ENCODE measurements at places on chromosomes 12 and 14.

DNA sequence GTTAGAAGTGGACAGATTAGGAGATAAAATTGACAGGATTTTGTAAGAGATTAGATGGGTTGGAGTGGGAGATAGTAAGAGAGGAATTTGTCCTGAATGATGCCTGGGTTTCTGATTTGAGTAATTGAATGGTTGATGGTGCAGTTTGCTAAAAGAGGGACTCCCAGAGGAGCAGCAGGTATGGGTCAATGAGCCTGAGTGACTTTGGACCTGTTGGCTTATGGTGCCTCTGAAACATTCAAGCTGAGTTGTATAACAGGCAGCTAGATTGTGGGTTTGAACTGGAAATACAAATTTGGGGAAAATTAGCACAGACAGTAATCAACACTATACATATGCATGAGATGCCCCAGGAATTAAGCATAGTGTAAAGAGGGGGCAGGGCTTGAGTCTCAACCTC lies 16.7 kb upstream of the SYNDIG1L start:
- DNase-seq: no peak

DNA sequence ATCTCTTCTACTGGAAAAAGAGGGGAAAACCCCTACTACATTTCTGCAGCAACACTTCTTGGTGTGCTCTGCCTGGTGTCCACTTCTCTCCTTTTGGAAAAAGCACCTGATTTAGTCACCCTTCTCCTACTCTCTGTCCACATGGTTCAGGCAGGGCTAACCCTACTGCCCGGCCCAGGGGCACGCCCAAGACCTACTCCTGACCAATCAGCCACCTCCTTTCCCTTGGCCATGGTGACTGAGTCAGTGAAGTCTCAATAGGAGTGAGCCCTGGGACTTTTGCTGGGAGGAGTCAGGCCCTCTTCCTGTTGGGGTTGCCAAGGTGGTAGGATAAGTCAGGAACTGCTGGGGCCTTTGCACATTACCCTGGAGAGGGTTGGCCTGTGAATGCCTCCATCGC lies 52.5 kb upstream of the MYL2 start:
- DNase-seq: no peak

DNA sequence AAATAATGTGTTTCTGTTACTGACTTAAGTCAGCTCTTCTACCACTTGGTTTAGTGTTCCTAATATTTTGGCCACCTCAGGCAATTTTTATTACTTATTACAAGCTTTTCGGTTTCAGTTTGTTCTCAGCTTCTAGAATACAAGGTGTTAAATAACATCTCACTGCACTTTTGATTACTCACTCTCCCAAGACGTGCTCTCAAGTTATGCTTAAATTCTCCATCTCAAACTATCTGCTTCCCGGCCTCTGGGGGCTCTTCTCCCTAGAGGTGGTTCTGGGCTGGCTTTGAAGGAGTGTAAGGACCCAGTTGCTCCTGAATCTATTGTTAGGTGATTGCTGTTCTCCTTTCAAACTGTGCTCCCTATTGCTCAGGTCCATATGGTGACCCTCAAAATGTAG lies 193.9 kb upstream of the DDHD1 start:
- DNase-seq: no peak

DNA sequence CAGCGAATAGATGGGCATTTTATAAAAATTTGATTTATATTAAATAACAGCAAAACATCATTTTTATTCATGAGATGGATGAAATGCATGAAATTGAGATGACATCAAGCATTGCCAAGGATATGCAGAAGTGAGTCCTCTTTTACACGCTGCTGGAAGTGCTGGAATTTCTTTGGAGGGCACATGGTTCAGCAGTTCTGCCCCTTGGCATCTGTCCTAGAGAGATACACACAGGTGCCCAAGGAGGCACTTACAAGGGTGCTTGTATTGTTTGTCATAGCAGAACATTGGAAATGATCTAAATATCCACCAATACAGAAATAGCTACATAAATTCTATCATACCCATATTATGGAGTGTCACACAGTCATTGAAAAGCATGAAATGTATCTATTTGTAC lies 441.1 kb upstream of the TMPO start:
- no peak for DNase-seq

DNA sequence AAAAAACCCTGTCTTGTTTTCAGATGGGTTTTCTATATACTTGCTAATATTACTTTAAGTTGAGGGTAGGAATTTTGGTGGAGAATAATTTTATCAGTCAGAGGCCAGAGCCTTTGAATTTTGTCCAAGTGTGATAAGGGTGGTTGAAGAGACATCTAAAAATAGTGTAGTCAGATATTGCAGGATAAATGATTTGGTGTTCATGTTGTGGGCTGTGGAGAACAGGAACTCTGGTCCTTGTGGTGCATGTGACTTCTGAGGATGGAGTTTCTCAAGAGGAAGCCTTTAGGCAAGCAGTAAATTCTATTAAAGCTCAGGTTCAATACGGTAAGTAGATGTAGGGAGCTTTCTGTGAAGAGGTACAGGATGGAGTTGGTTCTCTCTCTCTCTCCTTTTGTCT lies 2.8 kb downstream of the ADAM21 start:
- DNase-seq: no peak

GRCh38 chr12:67275380-67275913 lies 6.3 kb downstream of the CAND1 start:
- no peak for DNase-seq
